Smooth muscle cell of bladder (primary cell): ENCODE measurements at places on chromosomes 16 and 17. TPM values are rescaled to one million over a fixed set of nuclear protein-coding genes. Genes with fewer than 3 reads are reported as not detected.

LPO gene
- not detected in 2 replicates for total RNA-seq

GRB7 gene
- total RNA-seq: not detected in 2 replicates

CLEC18A gene
- 0.37 TPM in 1 of 2 replicates, not detected in the other for total RNA-seq

C17orf78 gene
- total RNA-seq: not detected in 2 replicates

MARCHF10 gene
- total RNA-seq: not detected in 2 replicates

TSPOAP1 gene
- 0.43 and 0.65 TPM in 2 replicates for total RNA-seq

TBC1D3E gene
- total RNA-seq: not detected in 2 replicates

KRTAP3-1 gene
- total RNA-seq: not detected in 2 replicates

TNFAIP1 gene
- total RNA-seq: 24.6 and 26.7 TPM in 2 replicates

ABCA8 gene
- total RNA-seq: 28.6 and 50.3 TPM in 2 replicates

PABPN1L gene
- not detected in 2 replicates for total RNA-seq

PRSS27 gene
- total RNA-seq: 0.57 and 0.74 TPM in 2 replicates

SHISA9 gene
- total RNA-seq: not detected in 2 replicates

CDC42EP4 gene
- 20.9 and 24.0 TPM in 2 replicates for total RNA-seq

KRT25 gene
- not detected in 2 replicates for total RNA-seq

SLC5A10 gene
- total RNA-seq: under 0.01 and 0.09 TPM in 2 replicates

EVI2A gene
- 1.00 and 3.6 TPM in 2 replicates for total RNA-seq

TBC1D3 gene
- not detected in 2 replicates for total RNA-seq

NME4 gene
- total RNA-seq: 69.0 and 73.0 TPM in 2 replicates

LITAFD gene
- not detected in 2 replicates for total RNA-seq

PLEKHM1 gene
- total RNA-seq: 10.7 and 18.9 TPM in 2 replicates

HOXB2 gene
- total RNA-seq: 0.55 and 0.85 TPM in 2 replicates

CACNA1H gene
- 1.3 and 1.4 TPM in 2 replicates for total RNA-seq

HS3ST2 gene
- total RNA-seq: not detected in 2 replicates
